ENCODE measurements at places on chromosomes 5 and 9. TPM values are rescaled to one million over a fixed set of nuclear protein-coding genes. Genes with fewer than 3 reads are reported as not detected.

The SYK gene
- 5.0 TPM for polyA plus RNA-seq

DNA sequence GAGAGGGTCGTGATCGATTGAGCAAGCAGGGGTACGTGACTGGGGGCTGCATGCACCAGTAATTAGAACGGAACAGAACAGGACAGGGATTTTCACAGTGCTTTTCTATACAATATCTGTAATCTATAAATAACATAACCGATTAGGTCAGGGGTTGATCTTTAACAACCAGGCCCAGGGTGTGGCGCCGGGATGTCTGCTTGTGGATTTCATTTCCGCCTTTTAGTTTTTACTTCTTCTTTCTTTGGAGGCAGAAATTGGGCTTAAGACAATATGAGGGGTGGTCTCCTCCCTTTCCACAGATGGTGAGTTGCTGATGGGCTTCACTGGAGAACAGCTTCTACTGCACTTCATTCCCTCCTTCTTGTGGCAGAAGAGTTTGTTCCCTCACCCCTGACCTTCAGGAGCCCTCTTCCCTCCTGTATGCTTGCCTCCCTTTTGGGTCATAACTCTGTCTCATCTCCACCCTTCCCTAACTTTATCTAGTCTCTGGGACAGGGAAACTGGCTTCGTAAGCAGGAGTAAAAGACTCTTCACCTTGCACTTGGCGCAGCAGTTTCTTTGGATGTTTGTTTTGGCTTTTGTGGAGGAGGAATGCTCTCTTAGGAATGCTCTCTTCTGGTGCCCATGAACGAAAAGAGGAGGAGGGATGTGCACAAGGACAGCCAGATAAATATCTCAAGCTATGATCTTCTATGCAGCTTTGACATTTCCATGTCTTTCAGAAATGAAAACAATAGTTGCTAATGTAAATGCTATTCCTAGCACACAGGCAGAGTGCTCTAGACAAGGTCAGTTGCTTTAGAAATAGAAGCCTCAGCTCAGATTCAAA lies 139.8 kb upstream of the RPS23 start:
- no peak for DNase-seq

GRCh38 chr5:97096846-97097245 lies 45.6 kb downstream of the LIX1 start:
- DNase-seq, result no peak

DNA sequence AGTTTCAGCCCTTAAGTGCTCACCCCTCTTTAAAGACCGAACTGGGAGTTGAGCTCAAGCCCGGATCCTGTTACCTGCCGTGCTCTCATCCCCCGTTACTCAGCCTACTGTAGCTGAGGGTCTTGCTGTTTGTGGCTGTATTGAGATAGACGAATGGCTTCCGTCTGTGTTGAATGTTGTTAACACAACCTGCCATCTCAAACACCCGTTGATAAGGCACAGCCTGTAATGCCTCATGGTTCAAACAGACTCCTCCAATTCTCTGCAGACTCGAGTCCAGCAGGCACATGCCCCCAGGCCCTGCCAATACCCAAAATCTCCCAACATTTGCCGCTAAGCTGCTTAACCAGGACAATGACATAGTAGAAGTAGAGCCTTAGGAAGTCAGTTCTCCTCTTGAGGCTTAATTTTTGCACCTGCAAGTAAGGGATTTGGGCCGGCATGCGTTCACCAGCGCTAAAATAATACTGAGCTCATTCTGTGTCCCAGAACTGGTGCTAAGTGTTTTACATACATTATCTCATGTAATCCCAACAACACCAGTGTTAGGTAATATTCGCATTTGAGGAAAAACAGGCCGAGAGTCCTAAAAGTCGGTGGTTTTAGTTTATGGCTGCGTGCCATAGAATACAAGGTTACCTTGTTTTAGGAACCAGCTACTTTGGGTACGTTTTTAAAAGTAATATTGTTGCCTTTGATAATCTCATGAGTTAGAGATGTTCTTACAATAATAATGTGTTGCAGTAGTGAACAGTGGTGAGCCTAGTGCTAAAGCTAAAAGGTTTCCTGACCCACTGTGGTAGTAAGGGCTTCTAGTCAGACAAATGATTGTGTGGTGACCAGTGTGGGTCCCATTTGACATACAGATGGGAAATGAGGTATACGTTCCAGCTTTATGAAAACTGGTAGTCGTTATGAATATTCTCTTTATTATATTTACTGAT lies 1.5 kb upstream of the RFX3 start:
- DNase-seq, result no peak

DNA sequence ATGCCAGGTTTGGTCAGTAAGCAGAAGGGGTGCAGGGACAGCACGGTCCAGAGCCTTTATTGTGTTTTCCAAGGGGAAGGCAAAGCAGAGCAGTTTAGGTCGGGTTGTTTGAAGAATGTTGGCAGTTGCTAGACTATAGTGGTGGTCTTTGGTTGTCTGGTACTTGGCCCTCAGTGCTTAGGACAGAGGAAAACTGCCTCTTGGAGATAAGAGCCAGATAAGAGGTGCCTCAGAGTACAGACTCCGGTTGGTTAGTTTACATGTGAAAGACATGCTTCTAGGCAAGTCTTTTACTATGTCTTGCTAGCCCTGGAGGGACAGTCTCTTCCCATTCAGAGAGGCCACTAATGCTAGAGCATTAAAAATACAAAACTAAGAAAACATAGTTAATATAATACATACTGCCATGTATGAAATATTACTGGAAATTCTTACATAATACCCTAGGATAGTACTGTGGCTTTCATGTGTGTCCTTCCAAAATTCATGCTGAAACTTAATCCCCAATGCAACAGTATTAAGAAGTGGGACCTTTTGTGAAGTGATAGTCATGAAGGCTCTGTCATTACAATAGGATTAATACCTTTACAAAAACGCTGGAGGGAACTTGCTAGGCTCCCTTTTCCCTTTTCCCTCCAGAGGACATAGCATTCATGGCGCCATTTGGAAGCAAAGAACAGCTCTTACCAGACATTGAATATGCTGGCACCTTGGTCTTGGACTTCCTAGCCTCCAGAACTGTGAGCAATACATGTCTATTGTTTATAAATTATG lies 280.4 kb downstream of the TMEM167A start:
- DNase-seq, result no peak

DNA sequence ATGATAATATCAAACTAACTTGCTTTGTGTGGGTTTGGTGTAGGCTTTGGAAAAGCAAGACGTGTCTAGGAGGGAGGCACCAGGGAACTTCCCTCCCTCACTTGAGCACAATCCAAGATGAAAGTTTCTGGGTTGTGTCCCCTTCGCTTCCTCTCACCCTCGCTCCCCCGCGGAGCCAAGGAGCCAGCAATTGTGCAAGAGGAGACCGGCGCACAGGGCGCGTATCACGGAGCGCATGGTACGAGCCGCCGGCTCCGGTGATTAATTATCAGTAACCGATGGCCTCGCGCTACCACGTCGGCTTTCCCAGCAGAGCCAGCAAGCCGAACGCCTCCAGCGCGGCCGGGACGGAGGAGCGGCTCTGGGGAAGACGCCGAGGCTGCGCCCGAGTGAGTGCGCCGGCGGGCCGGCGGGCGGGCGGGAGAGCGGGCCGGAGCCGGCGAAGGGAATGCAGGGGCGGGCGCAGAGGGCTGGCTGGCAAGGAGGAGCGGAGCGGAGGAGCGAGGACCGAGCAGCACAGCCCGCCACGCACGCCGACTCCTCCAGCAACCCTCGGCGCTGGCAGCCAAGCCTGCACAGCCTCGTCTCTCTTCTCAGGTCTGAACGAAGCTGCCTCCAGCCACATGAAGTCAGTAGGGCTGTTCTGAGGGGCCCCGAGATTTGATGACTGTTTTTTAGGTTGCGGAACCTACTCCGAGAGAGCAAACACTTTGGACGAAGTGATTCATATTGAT lies 143.6 kb downstream of the BNC2 start:
- DNase-seq, result peak; percentile 81
